ENCODE measurements at places on chromosomes 2 and 18. TPM values are rescaled to one million over a fixed set of nuclear protein-coding genes. Genes with fewer than 3 reads are reported as not detected.

RAD51AP2 gene
- not detected for total RNA-seq

UPP2 gene
- total RNA-seq: not detected

SNTG2 gene
- 2.9 TPM for total RNA-seq

TMSB10 gene
- 4,653 TPM for total RNA-seq

ANKRD29 gene
- total RNA-seq: not detected

PARD3B gene
- 1.0 TPM for total RNA-seq

ATL2 gene
- total RNA-seq: 48.8 TPM

XDH gene
- not detected for total RNA-seq

RAX gene
- not detected for total RNA-seq

STAM2 gene
- 19.2 TPM for total RNA-seq

- peaks cover 15% of the 10 kb centered on the region for H3K27me3 ChIP-seq
- H3K36me3 ChIP-seq: peaks cover 14% of the 10 kb centered on the region
- H3K4me1 ChIP-seq: peaks cover 32% of the 10 kb centered on the region
Measured at GRCh38 chr2:8452979-8453903, 228.6 kb upstream of the ID2 start.

- no peaks in the 10 kb centered on the region for H3K4me1 ChIP-seq
- DNase-seq: no peak
- H3K36me3 ChIP-seq: no peaks in the 10 kb centered on the region
Measured at GRCh38 chr2:49296107-49296867, 142.0 kb upstream of the FSHR start.

DNA sequence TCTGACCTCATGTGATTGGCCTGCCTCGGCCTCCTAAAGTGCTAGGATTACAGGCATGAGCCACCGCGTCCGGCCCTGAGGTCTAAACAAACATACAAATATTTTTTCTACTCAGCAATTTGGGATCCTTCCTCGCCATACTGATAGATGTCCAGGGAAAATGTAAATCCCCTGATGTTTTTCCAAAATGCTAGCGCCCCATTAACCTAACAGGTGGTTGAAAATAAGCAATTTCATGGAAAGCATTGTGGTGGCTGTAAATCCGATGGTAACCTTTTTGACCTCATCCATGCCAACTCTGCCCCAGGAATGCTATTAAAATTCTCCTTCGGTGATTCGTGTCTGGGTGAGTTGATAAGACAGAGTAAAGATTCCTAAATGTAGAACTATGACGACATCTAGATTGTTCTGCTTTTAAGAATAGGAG is 19.3 kb downstream of the GEMIN6 start:
- no peaks in the 10 kb centered on the region for H3K27me3 ChIP-seq
- H3K27ac ChIP-seq: no peak overlapping the region
- no peak overlapping the region for H3K4me3 ChIP-seq
- H3K36me3 ChIP-seq: peaks cover 2% of the 10 kb centered on the region
- no peak for DNase-seq

DNA sequence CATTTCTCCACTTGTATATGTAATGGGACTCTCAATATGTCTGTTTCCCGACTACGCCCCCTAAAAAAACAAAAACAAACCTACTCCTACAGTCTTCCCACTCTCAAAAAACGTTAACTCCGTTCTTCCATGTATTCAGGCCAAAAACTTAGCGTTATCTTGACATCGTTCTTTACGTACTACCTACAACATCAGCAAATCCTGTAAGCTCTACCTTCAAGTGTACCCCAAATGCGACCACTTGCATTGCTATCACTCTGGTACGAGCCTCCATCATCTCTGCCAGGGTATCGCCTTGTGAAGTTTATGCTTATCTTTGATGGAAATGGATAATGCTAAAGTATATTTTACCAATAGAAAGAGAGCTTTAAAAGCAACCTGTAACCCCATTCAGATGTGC is 479 bp downstream of the GPATCH11 start:
- H3K4me3 ChIP-seq: no peak overlapping the region
- no peak overlapping the region for H3K27ac ChIP-seq
- H3K4me1 ChIP-seq: peaks cover 29% of the 10 kb centered on the region
- no peak for DNase-seq
- H3K36me3 ChIP-seq: peaks cover 22% of the 10 kb centered on the region

GRCh38 chr18:35991696-35992095 is 19.2 kb downstream of the RMP24 start:
- H3K36me3 ChIP-seq: peaks cover 6% of the 10 kb centered on the region
- H3K4me1 ChIP-seq: no peaks in the 10 kb centered on the region
- no peak overlapping the region for H3K27ac ChIP-seq
- no peak for DNase-seq

- H3K27me3 ChIP-seq: no peaks in the 10 kb centered on the region
- peak overlapping the region; percentile 36 for H3K4me3 ChIP-seq
- no peak overlapping the region for H3K27ac ChIP-seq
Measured at GRCh38 chr2:181104512-181105115, 124.2 kb downstream of the UBE2E3 start.

GRCh38 chr2:102708847-102709559 is 52.8 kb upstream of the TMEM182 start:
- peaks cover 3% of the 10 kb centered on the region for H3K27me3 ChIP-seq
- no peak overlapping the region for H3K27ac ChIP-seq
- no peaks in the 10 kb centered on the region for H3K36me3 ChIP-seq

- H3K4me3 ChIP-seq: peak overlapping the region; percentile 58
- H3K4me1 ChIP-seq: peaks cover 15% of the 10 kb centered on the region
- no peak overlapping the region for H3K27ac ChIP-seq
- no peaks in the 10 kb centered on the region for H3K36me3 ChIP-seq
- H3K27me3 ChIP-seq: peaks cover 75% of the 10 kb centered on the region
- no peak for DNase-seq
Measured at GRCh38 chr2:158967731-158968395, 577 bp upstream of the TANC1 start.

GRCh38 chr2:144659731-144660275 is 139.9 kb upstream of the ZEB2 start:
- DNase-seq: no peak
- H3K27ac ChIP-seq: no peak overlapping the region
- H3K36me3 ChIP-seq: no peaks in the 10 kb centered on the region
- H3K4me3 ChIP-seq: no peak overlapping the region

- DNase-seq: no peak
- H3K36me3 ChIP-seq: no peaks in the 10 kb centered on the region
Measured at GRCh38 chr2:83665154-83665553, 793.9 kb downstream of the SUCLG1 start.

GRCh38 chr2:30670453-30670852 is 136.8 kb downstream of the CAPN13 start:
- no peak overlapping the region for H3K27ac ChIP-seq
- peaks cover 11% of the 10 kb centered on the region for H3K27me3 ChIP-seq

GRCh38 chr2:221125691-221126090 is 446.4 kb downstream of the EPHA4 start:
- H3K4me3 ChIP-seq: no peak overlapping the region
- H3K4me1 ChIP-seq: no peaks in the 10 kb centered on the region
- no peaks in the 10 kb centered on the region for H3K27me3 ChIP-seq
- DNase-seq: no peak

- H3K36me3 ChIP-seq: no peaks in the 10 kb centered on the region
- no peaks in the 10 kb centered on the region for H3K4me1 ChIP-seq
- no peak overlapping the region for H3K4me3 ChIP-seq
- no peak overlapping the region for H3K27ac ChIP-seq
- no peaks in the 10 kb centered on the region for H3K27me3 ChIP-seq
Measured at GRCh38 chr2:129011466-129012061, 692.9 kb upstream of the HS6ST1 start.

DNA sequence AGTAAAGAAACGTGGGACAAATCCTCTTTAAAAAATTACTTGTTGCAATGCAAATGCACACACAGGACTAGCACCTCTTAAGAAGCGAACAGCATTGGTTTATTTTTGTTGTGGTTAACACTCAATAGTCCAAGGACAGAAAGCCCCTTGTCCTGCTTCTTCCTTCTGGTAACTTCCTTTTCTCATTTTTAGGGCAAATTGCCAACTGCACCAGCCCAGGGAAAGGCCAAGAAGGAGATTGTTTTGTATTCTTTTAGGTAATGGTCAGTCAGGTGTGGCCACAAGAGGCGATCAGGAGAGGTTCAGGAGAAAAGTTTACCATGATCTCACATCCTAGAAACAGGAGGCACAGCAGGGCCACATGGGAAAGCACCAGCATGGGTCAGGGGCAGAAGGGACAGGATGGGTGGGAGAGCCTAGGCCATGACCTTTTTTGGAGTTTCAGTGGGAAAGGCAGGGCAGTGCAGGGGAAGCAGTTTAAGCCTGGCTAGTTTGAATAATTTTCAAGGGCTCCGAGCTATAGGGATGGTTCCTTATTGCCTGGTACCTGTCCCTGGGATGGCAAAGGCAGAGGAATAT is 73.0 kb downstream of the CHRNA1 start:
- no peak overlapping the region for H3K4me3 ChIP-seq
- H3K4me1 ChIP-seq: peaks cover 19% of the 10 kb centered on the region
- no peak overlapping the region for H3K27ac ChIP-seq
- H3K27me3 ChIP-seq: peaks cover 9% of the 10 kb centered on the region
- no peaks in the 10 kb centered on the region for H3K36me3 ChIP-seq

GRCh38 chr18:13813271-13813849 is 10.6 kb upstream of the MC5R start:
- no peak overlapping the region for H3K27ac ChIP-seq
- H3K27me3 ChIP-seq: peaks cover 5% of the 10 kb centered on the region
- peak; percentile 53 for DNase-seq
- H3K4me1 ChIP-seq: no peaks in the 10 kb centered on the region

- no peaks in the 10 kb centered on the region for H3K36me3 ChIP-seq
- no peaks in the 10 kb centered on the region for H3K4me1 ChIP-seq
- H3K27ac ChIP-seq: no peak overlapping the region
- no peak overlapping the region for H3K4me3 ChIP-seq
- no peaks in the 10 kb centered on the region for H3K27me3 ChIP-seq
Measured at GRCh38 chr2:210584834-210585233, 28.4 kb downstream of the CPS1 start.

DNA sequence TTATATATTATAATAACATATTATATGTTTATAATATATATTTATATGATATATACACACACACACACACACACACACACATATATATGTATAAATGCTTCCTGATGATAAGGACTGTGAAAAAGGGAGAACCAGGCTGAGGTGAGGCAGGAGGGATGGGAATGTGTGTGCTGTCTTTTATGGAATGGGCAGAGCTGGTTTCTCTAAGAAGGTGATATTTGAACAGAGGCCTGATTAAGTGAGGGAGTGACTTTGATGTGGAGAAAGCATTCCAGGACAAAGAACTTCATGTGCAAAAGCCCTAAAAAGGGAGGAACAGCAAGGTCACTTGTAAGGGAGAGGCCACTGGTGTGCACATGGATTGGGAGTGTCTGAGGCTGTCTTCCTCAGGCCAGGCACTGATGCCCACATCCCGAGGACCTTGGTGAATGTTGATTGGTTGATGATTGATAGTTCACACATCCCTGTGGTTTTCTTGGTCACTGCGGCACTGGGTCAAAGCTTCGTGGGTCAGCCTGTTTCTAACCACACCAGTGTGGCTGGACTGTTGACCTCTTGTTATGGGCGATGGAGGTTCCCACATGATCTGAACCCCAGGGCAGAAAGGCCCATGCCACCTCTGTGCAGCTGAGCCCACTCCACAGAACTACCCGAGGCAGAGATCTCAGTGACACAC is 196.9 kb downstream of the MYCN start:
- H3K4me1 ChIP-seq: no peaks in the 10 kb centered on the region
- no peaks in the 10 kb centered on the region for H3K27me3 ChIP-seq
- DNase-seq: no peak
- no peaks in the 10 kb centered on the region for H3K36me3 ChIP-seq
- H3K4me3 ChIP-seq: no peak overlapping the region
- no peak overlapping the region for H3K27ac ChIP-seq

GRCh38 chr18:10217211-10217610 is 237.2 kb upstream of the APCDD1 start:
- no peak for DNase-seq
- H3K27ac ChIP-seq: no peak overlapping the region
- no peaks in the 10 kb centered on the region for H3K36me3 ChIP-seq
- peaks cover 9% of the 10 kb centered on the region for H3K4me1 ChIP-seq
- no peak overlapping the region for H3K4me3 ChIP-seq

- H3K27ac ChIP-seq: no peak overlapping the region
- H3K27me3 ChIP-seq: no peaks in the 10 kb centered on the region
- H3K4me3 ChIP-seq: no peak overlapping the region
Measured at GRCh38 chr2:217515615-217516309, 487.0 kb downstream of the TNS1 start.

DNA sequence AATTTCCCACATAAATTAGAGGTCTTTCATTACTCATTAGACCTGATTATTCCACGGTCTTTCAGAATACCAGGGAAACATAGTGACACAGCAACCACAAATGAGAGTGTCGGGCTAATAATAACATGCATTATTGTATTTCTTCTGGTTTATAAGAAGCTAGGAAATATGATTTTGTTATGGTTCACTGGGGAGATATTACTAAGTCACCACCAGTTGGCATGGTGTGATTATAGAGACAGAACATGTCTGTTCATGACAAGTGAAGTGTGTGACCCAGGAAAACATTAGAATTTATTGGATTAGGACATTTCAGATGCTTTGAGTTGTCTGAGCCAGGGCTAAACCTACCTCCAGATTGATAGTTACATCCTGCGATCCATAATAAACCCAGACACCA is 494.4 kb downstream of the FBXO15 start:
- no peaks in the 10 kb centered on the region for H3K36me3 ChIP-seq
- no peak for DNase-seq
- H3K27ac ChIP-seq: no peak overlapping the region
- H3K4me3 ChIP-seq: no peak overlapping the region

GRCh38 chr18:61333746-61334490 is 688 bp downstream of the CDH20 start:
- no peak for DNase-seq
- no peak overlapping the region for H3K4me3 ChIP-seq
- H3K4me1 ChIP-seq: no peaks in the 10 kb centered on the region
- H3K36me3 ChIP-seq: no peaks in the 10 kb centered on the region
- peaks cover 38% of the 10 kb centered on the region for H3K27me3 ChIP-seq
